ENCODE measurements at places on chromosomes 2 and 18.

- no peak for DNase-seq
Observed at GRCh38 chr2:168727904-168728470, 74.5 kb upstream of the NOSTRIN start.

DNA sequence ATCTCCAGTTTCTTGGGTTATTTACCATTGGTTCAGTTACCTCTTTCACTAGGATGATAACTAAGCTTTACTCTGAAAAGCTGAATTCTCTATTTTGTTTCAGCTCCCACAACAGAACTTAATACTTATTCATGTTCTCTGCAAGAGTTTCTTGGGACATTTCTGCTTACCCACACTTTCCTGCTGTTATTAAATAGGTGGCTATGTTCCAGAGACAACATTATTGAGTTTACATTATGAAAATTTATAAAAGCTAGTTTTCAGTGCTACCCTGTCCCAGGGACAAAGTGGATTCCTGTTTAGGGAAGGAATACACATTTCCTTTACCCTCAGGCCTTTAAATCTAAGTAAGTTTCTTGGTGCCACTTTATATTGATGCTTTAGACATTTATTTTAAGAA is 7.0 kb upstream of the GPD2 start:
- DNase-seq, result no peak

- DNase-seq, result no peak
Observed at GRCh38 chr2:148928395-148928794, 53.4 kb downstream of the KIF5C start.

DNA sequence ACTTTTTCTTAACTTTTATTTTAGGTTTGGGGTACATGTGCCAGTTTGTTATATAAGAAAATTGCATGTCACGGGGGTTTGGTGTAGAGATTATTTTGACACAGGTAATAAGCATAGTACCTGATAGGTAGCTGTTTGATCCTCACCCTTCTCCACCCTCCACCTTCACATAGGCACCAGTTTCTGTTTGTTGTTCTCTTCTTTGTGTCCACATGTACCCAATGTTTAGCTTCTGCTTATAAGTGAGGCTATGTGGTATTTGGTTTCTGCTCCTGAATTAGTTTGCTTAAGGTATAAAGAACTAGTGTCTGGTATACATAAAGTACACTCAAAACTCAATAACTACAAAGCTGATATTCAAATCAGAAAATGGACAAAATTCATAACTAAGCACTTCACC is 654.6 kb upstream of the LINC00305 start:
- DNase-seq, result no peak

DNA sequence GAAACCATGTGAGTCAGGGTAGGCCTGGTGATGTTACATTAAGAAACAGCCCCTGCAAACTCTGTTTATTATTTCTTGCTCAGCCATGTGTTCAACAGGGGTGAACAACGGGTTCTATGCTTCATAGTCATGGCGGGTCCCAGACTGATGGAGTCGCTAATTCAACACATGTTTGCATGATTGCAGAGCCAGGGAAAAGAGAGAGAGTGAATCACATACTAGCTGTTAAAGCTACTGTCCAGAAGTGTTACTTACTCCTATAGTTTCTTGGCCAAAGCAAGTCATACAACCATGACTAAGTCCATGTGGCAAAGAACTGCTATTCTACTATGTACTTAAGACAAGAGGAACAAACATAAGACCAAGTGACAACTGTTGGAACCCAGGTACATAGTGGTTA is 241.2 kb upstream of the SKOR2 start:
- no peak for DNase-seq

DNA sequence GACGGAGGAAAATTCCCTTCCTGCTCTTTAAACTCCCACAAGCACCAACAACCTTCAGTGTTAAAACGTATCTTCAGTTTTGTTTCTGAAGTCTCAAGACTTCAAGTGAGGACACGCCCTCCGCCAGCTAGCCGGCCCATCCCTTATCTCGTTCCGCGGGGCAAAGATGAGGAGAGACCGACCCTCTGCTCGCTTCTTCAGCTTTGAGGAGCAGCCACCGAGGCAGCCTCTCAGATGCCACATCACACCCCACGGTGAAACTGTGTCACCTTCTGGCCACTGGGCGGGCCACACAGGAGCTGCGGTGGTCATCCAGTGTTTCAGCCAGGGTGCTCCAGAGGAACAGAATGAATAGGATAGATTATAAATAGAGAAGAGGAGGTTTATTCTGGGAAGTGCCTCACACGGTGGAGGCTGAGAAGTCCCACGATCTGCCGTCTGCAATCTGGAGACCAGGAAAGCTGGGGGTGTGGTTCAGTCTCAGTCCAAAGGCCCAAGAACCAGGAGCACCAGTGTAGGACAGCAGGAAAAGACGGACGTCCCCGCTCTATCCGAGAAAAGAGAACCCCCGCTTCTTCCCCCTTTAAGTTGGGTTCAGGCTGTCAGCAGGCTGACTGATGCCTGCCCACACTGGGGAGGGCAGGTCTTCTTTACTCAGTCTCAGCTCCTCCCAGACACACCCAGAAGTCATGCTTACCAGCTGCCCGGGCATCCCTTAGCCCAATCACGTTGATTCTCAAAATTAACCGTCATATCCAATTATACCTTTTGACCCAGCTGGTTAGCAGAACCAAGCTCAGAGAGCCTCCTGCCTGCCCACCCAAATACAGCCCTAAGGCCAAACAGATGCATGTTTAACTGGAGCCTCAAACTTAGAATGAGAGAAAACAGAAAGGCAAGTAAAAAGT is 399.7 kb upstream of the ID2 start:
- peak; percentile 37 for DNase-seq

DNA sequence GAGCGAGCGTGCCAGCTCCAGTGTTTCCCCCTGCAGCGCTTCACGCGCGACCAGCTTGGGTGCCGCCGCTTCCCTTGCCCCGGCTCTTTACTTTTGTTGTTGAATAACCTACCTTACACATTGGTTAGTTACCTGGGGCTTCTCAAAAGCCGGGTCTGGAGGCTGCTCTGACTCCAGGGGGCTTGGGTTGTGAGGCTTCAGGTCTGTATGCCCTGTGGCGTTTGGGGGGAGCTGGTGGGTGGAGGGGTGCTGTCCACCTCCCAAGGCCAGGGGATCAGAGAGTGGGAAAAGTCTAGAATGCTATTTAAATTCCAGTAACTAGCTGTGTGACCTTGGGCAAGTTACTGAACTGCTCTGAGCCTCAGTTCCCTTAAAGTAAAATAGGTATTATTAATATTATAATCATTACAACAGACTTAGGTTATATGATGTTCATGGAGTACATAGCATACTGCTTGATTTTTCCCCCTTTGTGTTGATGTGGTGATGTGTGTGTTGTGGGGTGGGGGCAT is 770 bp downstream of the LYPD6B start:
- DNase-seq, result no peak

- DNase-seq, result peak; percentile 68
Observed at GRCh38 chr2:70087702-70088597, 673 bp downstream of the PCBP1 start.

DNA sequence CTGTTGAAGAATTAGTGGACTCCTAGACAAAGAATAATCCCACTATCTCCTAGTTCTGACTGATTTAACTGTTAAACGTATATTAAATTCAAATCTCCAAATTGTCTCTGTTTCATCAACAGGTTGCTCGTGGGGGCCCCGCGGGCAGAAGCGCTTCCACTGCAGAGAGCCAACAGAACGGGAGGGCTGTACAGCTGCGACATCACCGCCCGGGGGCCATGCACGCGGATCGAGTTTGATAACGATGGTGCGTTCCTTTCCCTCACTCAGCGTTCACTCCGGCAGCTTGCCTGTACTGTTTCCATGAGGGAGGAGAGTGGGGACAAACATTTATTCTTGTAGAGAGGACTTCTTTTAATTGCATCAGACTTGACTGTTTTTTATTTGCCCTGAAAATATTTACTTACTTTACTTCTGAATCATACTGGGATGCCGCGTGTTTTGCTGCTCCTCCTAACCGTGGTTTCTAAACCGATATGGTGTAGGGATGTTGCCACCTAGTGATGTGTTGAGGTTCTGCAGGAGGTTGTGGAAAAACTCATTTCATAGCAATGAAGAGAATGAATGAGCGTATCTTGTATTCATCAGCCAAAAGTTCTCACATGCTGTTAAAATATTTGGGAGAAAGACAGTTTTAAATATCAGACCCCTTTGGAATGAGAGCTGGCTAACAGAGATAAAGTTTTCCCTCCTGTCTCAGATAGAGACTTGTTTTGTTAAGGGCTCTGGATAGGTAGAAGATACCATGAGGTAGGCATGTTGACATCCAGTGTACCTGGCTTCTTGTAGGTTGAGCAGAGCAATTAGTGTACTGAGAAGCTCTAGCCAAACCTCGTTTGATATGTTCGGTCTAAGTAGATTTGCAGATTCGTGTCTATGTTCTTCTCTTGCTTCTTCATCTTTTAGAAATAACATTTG is 38.3 kb downstream of the ITGA6 start:
- peak; percentile 80 for DNase-seq

DNA sequence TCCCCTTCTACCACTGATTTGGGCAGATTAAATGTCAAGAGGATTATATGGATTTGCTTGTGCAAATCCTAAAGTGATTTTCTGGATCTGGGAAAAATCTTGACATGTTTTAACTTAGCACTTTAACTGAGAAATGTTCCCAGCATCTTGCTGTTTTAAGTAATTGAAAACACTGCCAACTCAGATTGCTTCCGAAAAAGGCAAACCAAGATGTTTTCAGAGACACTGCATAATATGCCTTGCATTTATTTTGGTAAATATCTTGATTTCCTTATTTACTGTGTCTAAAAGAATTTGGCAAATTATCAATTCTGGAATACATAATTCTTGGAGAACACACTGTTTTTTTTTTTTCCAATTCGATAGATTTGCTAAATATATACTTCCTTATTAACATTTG is 385.0 kb upstream of the FAM98A start:
- DNase-seq, result no peak

- no peak for DNase-seq
Observed at GRCh38 chr2:160696087-160696452, 202.5 kb upstream of the RBMS1 start.

DNA sequence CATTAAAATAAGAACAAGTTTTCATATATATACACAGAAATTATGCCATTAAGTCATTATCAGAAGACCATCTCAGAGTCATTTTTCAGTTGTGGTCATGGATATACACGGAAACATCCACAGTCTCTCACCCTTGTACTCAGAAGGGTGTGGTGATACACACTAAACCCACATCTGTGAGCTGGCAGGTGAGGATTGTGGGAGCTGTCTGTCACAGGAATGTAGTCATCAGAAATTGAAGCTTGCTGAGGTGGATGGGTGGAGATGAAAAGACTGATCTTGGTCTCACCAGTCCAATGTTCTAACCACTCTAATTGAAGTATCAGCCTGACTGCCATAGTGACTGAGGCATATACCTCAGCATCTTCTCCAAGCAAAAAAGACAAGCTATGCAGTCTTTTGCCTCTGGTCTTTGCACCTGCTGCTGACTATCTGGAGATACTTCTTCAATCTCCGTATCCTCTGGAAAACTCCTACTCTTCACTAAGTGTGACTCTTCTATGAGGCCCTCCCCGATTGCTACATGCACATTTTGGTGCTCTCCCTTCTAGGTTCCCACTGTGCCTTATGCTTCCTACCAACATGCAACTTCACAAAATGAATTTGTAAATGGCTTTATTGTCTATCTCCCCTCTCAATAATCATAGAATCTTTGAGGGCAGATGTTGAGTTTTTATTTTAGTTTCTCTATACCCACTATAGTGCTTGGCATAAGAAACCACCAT is 232.8 kb downstream of the DYM start:
- DNase-seq, result peak; percentile 63

GRCh38 chr2:9985531-9986328 is 34.2 kb downstream of the GRHL1 start:
- DNase-seq, result no peak

- no peak for DNase-seq
Observed at GRCh38 chr18:41732356-41732755, 222.7 kb upstream of the PIK3C3 start.

GRCh38 chr2:172849519-172850217 is 114.0 kb downstream of the RAPGEF4 start:
- no peak for DNase-seq

DNA sequence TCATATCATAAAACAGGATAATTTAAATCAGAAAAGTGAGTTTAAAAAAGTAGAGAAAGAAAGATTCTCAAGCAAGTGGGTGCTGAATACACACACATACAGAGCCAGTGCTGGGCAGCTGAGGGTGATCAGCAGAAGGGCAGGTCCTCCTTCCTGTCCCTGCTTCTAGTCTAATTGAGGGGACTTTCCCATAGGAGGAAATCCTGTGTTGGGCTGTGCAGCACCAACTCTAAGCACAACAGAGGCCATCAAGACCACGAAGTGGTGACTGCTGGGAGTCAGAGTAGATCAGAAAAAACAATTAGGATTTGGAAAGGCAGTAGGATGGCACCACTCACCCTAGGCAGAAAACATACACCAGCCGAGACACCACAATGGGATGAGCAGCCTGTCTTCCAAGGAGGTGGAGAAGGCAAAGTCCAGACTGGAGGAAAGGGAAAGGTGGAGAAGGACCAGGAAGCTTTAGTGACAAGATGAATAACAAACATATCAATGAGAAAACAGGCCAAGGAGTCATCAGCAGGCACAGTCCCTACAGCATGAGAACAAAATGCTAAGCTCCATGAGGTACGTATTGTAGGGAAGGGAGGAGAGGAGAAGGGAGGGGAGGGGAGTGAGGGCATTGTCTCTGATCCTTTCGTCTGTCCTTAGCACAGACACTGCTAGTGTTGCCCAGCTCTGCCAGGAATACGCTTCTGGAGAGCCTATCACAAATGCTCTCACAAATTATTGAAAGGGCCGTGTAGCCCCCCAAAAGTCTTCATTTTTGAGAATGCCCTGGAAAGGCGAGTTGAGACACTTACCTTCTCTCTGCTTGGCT is 16.7 kb upstream of the MSGN1 start:
- no peak for DNase-seq

DNA sequence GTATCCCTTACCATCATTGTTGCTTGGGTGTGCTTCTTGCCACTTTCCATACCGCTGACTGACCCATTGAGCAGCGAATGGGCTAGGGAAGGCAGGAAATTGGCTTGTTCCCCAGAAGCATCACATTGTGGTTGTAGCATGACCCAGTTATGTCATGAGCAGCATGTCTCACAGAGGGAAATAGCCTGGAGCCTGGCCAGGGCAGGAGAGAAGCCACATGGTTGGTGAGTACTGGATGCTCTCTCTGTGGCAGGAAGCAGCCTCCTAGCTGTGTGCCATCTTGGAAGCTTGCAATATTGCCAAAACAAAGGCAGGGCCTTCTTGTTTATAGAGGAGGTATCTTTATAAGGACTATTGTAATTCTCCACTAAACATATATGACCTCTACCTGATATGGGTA is 482.6 kb downstream of the PIK3C3 start:
- no peak for DNase-seq

DNA sequence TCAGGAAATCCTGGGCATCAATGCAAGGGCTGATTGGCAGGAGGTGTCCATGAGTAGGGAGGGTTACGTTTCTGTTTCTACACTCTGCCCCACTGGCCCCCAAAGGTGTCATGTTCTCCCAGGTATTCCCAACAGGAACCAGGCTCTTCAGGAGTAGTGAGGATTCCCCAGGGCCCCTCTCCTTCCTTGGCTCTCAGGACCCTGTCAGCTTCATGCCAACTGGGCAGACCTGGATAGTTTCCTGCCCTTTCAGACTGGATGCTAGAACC is 480.6 kb upstream of the HS6ST1 start:
- no peak for DNase-seq

GRCh38 chr2:50466685-50467084 is 565.2 kb downstream of the NRXN1 start:
- DNase-seq, result no peak

GRCh38 chr2:102581911-102582310 is 37.4 kb upstream of the SLC9A2 start:
- no peak for DNase-seq

GRCh38 chr2:216416571-216417307 is 4.5 kb downstream of the SMARCAL1 start:
- no peak for DNase-seq

GRCh38 chr2:53724536-53724935 is 43.1 kb upstream of the CHAC2 start:
- no peak for DNase-seq
